ENCODE measurements at places on chromosomes 1 and 21.

GRCh38 chr1:57158604-57158998 is 192.8 kb upstream of the C8B start:
- DNase-seq: no peak

GRCh38 chr1:160030657-160031364 is 979 bp downstream of the PIGM start:
- no peak for DNase-seq

DNA sequence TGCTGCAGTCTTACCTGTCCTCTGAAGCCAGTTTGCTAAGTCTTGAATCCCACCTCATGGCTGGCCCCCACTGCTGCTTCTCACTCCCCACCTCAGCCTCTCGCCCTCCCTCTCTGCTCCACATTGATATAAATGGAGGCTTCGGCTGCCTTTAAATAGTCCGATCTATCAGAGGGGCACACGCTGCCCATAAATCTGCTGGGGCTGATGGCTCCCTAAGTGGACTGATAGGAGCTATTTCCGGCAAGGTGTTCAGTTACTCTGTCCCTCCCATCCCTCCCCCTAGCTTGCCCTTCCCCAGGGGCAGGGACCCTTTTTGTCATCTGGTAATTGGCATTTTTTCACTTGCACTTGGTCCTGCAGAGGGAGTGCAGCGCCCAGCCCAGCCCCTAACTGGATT is 108.4 kb downstream of the TMEM53 start:
- DNase-seq: no peak

DNA sequence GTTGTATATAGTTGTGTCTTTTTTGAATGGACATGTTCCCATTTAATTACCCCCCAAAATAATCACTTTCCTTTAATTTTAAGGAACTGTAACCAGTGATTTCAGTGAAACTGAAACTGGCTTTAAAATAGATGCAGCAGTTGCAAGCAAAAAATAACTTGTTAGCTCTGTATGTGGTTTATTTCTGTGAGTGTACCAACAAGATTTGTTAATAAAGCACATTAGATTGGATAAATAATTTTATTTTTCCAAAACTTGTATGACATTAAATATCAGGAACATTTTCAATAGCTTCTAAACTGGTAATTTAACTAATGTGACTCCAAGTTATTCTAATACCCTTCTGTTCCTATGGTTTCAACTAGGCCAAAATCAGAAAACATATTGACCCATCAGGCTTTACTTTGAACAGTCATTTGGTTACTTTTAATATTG is 184.3 kb upstream of the CACYBP start:
- no peak for DNase-seq

GRCh38 chr1:152514715-152515433 is 592 bp downstream of the CRCT1 start:
- no peak for DNase-seq

- DNase-seq: no peak
Measured at GRCh38 chr1:24142546-24143534, at the start of gene IL22RA1. IL22RA1 (minus strand) TSS chr1:24143140; CDS start chr1:24143082, 58 bp downstream.

- DNase-seq: no peak
Measured at GRCh38 chr1:234106032-234106431, 201.6 kb downstream of the SLC35F3 start.

- no peak for DNase-seq
Measured at GRCh38 chr1:86416343-86416742, 7.6 kb upstream of the CLCA2 start.

GRCh38 chr21:32908534-32908933 is 117.2 kb upstream of the OLIG2 start:
- no peak for DNase-seq

DNA sequence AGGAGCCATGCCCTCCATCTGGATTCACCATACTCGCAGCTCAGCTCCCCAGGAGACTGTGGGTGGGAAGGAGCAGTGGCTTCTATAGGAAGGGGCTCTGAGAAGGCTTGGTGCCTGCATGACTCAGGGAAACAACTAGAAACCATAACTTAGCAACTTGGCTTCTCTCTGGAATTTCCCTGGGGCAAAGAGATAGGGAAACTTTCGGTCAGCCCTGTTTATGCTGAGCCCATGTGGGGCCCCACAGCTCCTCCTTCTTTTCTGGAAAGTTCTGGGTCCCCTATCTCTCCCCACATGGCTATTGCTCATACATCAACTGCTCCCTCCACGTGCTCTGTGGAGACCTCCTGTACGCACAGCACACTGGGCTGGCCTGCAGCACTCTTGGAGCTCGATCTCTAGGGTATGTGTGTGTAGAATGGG is 39.3 kb downstream of the PLEKHA6 start:
- no peak for DNase-seq

GRCh38 chr1:3530086-3530925 is 75.8 kb downstream of the ARHGEF16 start:
- DNase-seq: no peak

DNA sequence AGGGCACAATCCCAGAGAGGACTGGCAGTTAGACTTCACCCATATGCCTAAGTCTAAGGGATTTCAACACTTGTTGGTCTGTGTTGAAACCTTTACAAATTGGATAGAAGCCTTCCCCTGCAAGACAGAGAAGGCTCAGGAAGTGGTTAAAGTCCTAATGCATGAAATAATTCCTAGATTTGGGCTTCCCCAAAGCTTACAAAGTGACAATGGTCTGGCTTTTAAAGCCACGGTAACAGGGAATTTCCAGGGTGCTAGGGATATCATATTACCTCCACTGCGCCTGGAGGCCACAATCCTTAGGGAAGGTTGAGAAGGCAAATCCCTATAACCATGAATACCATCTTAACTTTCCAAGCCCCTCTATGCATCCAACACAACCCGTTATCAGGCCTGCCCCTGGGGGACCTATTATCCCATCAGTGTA is 3.3 kb upstream of the FMO4 start:
- no peak for DNase-seq

DNA sequence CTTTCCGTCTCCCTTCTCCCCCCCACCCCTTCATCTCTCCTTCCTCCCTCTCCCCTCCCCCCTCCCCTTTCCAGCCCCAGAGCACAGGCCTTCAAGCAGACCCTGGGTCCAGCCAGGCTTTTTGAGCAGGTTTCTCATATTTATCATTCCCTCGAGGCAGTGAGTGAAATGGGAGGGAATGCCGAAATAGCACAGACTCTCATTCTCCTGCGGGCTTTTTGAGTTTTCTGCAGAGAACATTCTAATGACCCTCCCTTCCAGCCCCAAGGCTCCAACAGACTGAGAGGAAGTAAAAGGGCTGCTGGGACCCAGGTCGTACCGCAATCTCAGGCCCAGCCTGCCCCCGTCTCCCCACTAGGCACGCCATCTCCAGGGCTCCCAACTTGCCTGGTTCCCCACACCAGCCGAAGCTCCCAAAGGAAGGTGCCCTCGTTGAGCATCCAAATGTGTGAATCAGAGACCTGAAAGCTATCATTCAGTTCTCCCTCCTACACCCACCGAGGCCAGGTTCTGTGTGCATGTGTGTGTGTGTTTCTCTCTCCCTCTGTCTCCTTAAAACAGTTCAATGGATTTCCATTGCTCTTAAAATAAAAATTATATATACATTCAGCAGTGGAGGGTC is 22.3 kb downstream of the ACTA1 start:
- DNase-seq: no peak

- no peak for DNase-seq
Measured at GRCh38 chr21:40215941-40216340, 348.7 kb downstream of the PCP4 start.

DNA sequence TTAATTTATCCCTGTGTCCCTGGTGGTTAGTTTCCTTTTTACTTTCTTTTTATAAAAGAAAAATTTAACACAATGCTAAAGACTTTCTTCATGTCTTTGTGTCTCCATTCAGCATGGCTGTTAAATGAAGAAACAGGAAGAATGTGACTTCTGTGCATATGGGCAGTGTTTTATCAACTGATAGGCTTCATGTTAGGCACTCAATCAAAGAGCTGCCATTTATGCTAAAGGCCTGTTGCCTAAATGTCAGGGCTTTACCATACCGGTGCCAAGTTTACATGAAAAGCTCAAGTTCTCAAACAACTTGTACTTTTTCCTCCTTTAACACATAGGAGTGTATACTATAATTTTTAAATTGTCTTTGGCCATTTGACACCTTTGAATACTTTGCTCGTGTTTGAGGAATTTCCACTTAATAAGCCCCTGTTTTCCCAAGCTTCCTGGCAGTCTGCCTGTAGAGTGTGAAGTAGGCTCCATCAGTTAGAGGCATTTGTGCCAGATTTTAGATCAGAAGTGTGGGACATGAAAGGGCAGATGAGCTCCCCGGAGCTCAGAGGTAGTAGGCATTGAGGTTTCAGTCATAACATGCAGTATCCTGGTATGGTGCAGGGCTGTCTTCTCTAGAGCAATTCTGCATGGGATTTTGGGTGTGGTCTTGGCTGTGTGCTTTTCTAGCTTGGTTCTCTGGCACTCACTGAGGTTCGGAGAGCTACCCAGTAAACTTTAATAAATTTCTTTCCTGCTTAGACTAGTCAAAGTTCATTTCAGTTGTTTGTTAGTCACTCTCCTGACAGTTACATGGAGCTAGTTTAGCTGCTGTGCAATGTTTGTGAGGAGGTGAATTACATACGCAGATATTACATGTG is 119.0 kb downstream of the LEPR start:
- no peak for DNase-seq

DNA sequence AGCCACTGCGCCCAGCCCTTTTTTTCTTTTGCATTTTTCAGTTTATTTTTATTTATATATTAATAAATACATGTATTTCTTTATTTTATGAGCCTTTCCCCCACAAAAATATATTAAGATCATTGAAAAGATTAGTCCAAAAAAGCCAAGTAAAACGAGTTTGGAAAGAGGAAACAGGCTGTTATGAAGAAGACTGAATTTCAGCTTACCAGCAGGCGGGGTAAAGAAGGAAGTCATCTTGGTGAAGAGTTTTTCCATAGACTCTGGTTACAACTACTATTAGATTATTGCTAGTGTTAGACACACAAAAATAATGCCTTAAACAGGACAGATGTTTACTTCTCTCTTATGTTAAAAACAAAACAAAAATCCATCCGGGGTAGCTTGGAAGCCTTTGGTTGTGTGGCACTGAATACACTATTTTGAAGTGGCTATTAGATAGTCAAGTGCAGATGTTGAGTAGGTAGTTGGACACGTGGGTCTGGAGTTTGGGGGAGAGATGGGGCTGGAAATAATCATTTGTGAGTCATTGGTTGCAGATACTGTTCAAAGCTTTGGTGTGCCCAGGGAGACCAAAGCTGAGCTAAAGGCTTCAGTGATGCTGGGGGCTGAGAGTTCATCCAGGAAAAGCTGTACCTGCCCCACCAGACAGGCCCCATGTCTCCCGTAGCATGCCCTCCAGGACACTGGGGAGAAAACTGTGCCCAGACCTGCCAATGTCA is 8.7 kb upstream of the LRRC71 start:
- DNase-seq: no peak

GRCh38 chr1:29650041-29650400 is 413.7 kb downstream of the PTPRU start:
- no peak for DNase-seq

- no peak for DNase-seq
Measured at GRCh38 chr1:1920608-1921458, 1.8 kb upstream of the TMEM52 start.

DNA sequence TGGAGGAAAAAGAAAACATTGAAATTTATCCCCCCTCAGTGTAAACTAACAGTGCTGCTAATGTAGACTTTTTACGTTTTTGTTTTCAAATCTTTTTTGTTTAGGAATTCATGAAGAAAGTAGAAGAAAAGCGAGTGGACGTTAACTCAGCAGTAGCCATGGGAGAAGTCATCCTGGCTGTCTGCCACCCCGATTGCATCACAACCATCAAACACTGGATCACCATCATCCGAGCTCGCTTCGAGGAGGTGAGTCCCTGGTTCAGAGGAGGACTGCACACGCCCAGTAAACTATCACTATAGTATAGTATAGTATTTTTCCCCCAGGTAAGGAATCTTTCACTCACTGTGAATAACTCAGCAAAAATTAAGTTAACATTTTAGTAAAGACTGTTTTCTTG is 37.8 kb upstream of the BMP8A start:
- no peak for DNase-seq

GRCh38 chr1:241842565-241842964 is 5.4 kb upstream of the EXO1 start:
- no peak for DNase-seq

GRCh38 chr1:235998812-235999211 is 66.1 kb downstream of the NID1 start:
- DNase-seq: no peak

DNA sequence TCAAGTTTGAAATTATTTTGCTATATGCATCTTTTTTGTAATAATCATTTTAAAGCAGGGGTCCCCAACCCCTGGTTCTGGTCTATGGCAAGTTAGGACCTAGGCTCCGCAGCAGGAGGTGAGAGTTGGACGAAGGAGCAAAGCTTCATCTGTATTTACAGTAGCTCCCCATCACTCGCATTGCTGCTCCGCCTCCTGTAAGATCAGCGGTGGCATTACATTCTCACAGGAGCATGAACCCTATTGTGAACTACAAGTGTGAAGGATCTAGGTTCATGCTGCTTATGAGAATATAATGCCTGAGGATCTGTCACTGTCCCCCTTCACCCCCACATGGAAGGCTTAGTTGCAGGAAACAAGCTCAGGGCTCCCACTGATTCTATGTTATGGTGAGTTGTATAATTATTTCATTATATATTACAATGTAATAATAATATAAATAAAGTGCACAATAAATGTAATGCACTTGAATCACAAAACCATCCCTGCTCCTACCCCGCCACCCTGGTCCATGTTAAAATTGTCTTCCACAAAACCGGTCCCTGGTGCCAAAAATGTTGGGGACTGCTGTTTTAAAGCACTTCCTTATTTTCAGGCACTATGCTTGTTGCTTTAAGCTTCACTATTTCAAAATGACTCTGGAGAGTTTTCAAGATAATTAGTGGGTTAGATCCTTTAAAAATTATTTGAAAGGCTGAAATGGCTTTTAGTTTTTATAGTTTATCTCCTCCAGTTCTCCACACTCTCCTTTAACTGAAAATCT is 74.8 kb downstream of the PLA2G4A start:
- DNase-seq: no peak

- DNase-seq: no peak
Measured at GRCh38 chr1:53685272-53686051, 53.5 kb downstream of the GLIS1 start.

Data from activated gamma-delta T cell (primary cell).